ENCODE measurements at places on chromosomes 7 and 10.

DNA sequence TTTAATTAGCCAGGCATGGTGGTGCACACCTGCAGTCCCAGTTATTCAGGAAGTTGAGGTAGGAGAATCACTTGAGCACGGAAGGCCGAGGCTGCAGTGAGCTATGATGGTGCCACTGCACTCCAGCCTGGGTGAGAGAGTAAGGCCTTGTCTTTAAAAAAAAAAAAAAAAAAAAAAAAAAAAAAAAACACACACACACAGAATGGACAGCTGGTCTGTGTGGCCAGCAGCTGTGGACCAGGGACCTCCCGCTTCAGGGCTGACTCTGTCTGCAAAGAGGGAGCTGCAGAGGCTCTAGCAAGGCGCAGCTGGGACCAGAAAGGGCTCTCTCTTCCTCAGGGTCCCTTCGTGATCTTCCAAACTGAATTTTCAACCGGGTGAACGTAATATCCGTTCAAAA, 53.6 kb upstream of the DNAAF5 start:
- DNase-seq = no peak

- no peak for DNase-seq
These were observed 104.6 kb downstream of the NRP1 start for GRCh38 chr10:33229949-33230267.

GRCh38 chr10:132575320-132576201, 38.0 kb downstream of the INPP5A start:
- DNase-seq = no peak

- DNase-seq = no peak
These were observed 6.9 kb upstream of the ELFN1 start for GRCh38 chr7:1663223-1663622.

- DNase-seq = no peak
These were observed 31.6 kb upstream of the SLC16A12 start for GRCh38 chr10:89566992-89567391.

- DNase-seq = no peak
These were observed 16.9 kb upstream of the PRF1 start for GRCh38 chr10:70619271-70620019.

- DNase-seq = no peak
These were observed 109.6 kb downstream of the KIF20B start for GRCh38 chr10:89810908-89811525.

- no peak for DNase-seq
These were observed 71.3 kb downstream of the NRCAM start for GRCh38 chr7:108384716-108385483.

DNA sequence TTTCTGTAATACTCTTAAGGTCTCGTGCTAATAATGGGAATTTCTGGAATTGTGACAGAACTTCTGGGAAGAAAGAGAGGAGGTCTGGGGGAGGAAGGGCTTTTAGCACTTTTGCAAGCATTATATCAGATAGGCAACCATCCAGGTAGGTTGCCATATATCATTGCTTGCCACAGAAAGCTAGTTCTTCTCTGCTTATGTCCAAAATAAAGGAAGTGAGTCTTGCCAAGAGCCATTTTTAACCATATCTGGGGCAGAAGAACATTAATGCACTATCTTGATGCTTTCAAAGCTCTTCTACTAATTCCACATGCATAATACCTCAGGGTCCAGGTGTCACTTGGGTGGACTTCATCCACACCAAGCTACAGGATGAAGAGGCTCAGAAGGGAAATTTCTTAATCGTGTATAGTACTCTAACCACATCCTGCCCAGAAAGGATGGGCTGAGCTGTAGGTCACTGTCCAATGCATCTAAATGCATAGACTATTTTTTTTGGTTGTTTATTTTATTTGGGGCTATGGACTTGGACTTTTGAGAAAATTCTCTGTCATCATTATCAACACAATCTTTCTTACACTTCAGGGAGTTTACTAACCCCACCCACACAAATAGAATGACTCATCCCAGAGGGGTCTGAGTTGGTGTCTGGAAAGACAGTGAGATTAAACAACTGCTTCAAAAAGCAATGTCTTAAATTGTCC, 68.9 kb upstream of the ADO start:
- DNase-seq = no peak

DNA sequence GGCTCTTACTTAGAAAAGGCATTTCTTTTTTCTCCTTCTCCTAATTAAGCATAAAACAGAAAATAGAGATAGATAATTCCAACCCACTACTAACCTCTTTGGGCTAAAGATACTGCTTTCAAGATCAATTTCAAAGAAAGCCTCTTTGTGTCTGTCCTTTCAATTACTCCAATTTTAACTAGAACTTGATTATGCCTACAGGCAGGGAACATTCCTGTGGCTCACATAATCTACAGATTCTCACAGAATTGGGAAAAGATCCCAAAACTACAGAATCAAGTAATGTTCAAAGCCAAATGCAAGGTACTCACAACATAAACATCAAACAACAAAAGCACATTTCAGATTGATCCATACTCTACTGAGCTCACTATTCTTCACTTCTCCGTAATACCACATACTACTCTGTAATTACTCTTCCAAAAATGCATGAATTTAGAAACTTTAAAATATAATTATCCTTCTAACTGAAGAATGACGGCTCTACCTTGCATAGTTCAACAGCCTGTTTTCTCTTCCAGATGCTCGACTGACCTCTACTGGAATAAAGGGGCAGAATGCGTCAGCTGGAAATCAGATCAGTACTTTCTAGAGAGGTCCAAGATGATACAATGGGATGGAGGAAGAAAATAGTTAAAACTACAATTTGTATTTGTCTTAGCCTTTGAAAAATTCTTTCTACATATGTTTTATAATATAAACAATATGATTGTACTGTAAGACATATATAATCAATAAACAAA, 3.9 kb downstream of the MTERF1 start:
- no peak for DNase-seq

GRCh38 chr7:148211740-148212151, 378.8 kb upstream of the C7orf33 start:
- no peak for DNase-seq

GRCh38 chr10:92265687-92266258, 25.1 kb downstream of the CPEB3 start:
- DNase-seq = no peak

GRCh38 chr7:92968502-92968901, 132.1 kb upstream of the CDK6 start:
- DNase-seq = no peak

DNA sequence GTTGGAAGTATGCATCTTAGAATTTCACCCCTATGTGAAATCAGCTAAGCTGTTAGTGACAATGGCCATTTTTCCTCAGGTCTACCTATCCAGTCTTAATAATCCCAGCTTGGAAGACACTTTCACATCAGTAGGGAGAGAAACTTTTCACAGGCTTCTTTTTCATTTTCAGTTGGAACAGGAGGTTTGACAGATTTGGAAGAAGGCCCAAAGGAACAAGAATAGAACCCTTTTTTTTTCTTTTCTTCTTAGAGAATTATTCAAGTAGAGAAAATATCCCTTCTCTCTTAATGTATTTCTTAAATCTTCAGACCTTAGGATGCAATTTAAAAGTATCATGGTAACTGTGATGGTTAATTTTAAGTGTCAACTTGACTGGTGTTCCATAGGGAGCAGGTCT, 410.5 kb upstream of the C7orf33 start:
- DNase-seq = no peak

- DNase-seq = peak; percentile 36
These were observed 61.7 kb downstream of the PWWP2B start for GRCh38 chr10:132458586-132459300.
